ENCODE measurements at places on chromosomes 11 and 22. TPM values are rescaled to one million over a fixed set of nuclear protein-coding genes. Genes with fewer than 3 reads are reported as not detected.

The APOL3 gene
- total RNA-seq: 34.0 TPM

The BACE1-AS gene
- total RNA-seq: 2.0 TPM

The GRK3 gene
- 0.66 TPM for total RNA-seq

The SCUBE1 gene
- total RNA-seq: 0.19 TPM

The LINC01488 gene
- total RNA-seq: not detected

The SOX6 gene
- 0.50 TPM for total RNA-seq

The OR8B8 gene
- total RNA-seq: not detected

The DDX25 gene
- total RNA-seq: not detected

The TMEM121B gene
- total RNA-seq: under 0.01 TPM

The CNIH2 gene
- 0.37 TPM for total RNA-seq

The CHRM1 gene
- total RNA-seq: not detected

The RELA gene
- total RNA-seq: 20.2 TPM

The DTX4 gene
- total RNA-seq: 4.8 TPM

The OR8D4 gene
- not detected for total RNA-seq

The ADORA2A gene
- 2.2 TPM for total RNA-seq
